Right lobe of liver (tissue), 6 donors: ENCODE measurements at places on chromosomes 7 and 10. TPM values are rescaled to one million over a fixed set of nuclear protein-coding genes. Genes with fewer than 3 reads are reported as not detected.

DNA sequence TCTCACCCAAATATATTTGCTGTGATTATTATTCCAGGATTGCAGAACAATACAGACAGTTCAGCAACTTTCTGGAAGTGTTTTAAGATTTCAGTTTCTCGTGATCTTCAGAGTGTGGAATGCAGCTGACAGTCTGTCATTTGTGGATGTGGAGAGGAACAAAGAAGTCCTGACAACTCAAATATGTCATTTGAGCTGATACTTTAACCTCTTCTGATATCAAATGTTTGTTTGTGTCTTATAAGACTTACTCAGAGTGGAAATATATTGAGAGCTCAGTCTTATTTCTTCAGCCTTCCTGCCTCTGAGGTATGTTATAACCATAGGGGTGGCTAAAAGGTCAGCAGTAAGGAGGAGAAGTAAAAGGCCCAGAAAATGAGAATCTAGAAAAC lies 96.4 kb downstream of the OSBPL3 start:
- DNase-seq = no peak

GRCh38 chr7:143314127-143314526 lies 1.8 kb upstream of the CLCN1 start:
- DNase-seq = no peak

DNA sequence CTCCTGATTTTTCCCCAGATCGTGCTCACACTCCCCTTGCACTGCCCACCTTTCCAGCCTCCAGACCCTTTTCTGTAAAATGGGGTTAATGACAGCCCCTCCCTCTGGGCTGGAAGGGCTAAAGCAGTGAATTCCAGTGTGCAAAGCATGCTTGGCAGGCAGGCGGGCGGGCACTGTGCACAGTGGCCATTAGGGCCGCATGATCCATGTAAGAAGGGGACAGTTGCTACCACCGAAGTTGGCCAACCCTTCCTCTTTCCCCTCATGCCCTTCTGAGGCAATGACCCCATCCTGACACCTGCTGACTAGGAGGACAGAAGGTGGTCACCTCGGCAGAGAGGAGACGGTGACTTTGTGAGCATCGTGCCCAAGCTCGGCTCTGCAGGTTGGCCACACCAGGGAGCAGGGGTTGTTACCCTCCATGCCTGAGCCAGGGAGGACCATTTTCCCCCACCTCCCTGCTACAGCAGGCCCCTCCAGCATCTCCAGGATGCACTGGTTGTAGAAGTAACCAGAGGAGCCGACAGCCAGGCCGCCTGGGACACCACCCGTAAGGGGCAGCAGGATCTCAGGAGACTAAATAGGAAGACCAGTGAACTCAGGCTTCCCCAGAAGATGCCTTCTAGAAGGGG lies 166.4 kb downstream of the SLIT1 start:
- DNase-seq = no peak

GRCh38 chr10:103845972-103846371 lies 9.4 kb downstream of the SH3PXD2A start:
- DNase-seq = no peak

DNA sequence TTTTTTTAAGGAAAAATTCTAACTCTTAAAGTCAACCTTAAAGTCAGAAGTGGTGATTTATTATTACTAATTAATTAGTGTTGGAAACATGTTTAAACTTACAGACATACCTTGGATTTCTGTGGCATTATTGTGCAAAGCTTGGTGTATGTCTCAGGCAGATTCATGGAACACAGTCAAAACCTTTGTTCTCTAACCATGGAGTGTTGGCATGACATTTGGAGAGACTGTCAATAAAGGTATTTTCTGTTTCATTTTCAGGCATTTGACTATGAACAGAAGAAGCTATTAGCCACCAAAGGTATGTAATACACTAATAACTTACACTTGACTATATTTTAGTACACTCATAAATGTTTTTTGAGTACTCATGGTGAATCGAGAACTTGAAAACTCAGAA lies 293.7 kb downstream of the BICC1 start:
- DNase-seq = no peak

- DNase-seq = no peak
Observed at GRCh38 chr7:130008941-130009847, 42.0 kb downstream of the ZC3HC1 start.

GRCh38 chr10:119351189-119351588 lies 143.8 kb downstream of the GRK5 start:
- DNase-seq = no peak

DNA sequence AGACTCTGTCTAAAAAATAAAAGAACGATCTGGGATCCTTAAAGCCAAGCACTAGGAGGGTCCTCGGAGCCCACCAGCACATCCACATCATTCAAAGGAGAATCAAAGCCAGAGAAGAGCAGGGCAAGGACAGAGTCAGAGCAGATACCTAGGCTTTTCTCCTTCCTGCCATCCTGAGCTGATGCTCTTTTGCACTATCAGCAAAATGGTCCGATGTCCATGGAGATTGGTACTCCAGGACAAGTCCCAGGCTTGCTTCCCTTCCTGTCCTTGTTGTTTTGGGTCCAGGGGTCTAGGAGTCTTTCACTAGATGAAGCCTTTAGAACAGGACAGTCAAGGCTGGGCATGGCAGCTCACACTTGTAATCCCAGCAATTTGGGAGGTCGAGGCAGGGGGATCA lies 58.0 kb upstream of the ELN start:
- DNase-seq = peak; percentile 10

CARD11 gene
- total RNA-seq = 0.37 TPM

ZDHHC6 gene
- total RNA-seq = 12.2 TPM

CDK1 gene
- total RNA-seq = 3.0 TPM

EGFR gene
- 93.1 TPM for total RNA-seq

LRRC4 gene
- 2.6 TPM for total RNA-seq
